ENCODE measurements at places on chromosomes 16 and 17. TPM values are rescaled to one million over a fixed set of nuclear protein-coding genes. Genes with fewer than 3 reads are reported as not detected.

EPN3 gene
- total RNA-seq, result not detected

ATP2A1 gene
- total RNA-seq, result 0.67 TPM

FBXW10 gene
- not detected for total RNA-seq

DOC2A gene
- not detected for total RNA-seq

CHP2 gene
- total RNA-seq, result not detected

BTBD17 gene
- not detected for total RNA-seq

KRTAP2-3 gene
- not detected for total RNA-seq

CIITA gene
- total RNA-seq, result 1.6 TPM

ZG16 gene
- not detected for total RNA-seq

GRN gene
- total RNA-seq, result 49.5 TPM

COQ9 gene
- total RNA-seq, result 35.3 TPM

SP6 gene
- total RNA-seq, result not detected

BIRC5 gene
- total RNA-seq, result not detected

APOH gene
- not detected for total RNA-seq

SLC12A3 gene
- total RNA-seq, result not detected

VAMP2 gene
- 203 TPM for total RNA-seq

MAP2K4 gene
- total RNA-seq, result 41.3 TPM

SLC5A11 gene
- total RNA-seq, result 0.70 TPM

NHERF1 gene
- total RNA-seq, result 209 TPM

TP53TG3E gene
- total RNA-seq, result not detected

NRN1L gene
- 5.9 TPM for total RNA-seq

USP43 gene
- total RNA-seq, result 0.17 TPM

DYNLL2 gene
- total RNA-seq, result 45.6 TPM

BCL6B gene
- not detected for total RNA-seq

AXIN2 gene
- total RNA-seq, result 30.3 TPM

PFAS gene
- 29.1 TPM for total RNA-seq

GP1BA gene
- total RNA-seq, result not detected

ZNF771 gene
- 6.5 TPM for total RNA-seq

ACBD4 gene
- 41.9 TPM for total RNA-seq

KIF19 gene
- 1.7 TPM for total RNA-seq

ZP2 gene
- total RNA-seq, result not detected

ABCC11 gene
- not detected for total RNA-seq

PPL gene
- not detected for total RNA-seq

NUDT16L1 gene
- total RNA-seq, result 52.4 TPM

ASIC2 gene
- not detected for total RNA-seq

All from CD4-positive, alpha-beta memory T cell (primary cell).